ENCODE measurements at places on chromosomes 2 and 18.

DNA sequence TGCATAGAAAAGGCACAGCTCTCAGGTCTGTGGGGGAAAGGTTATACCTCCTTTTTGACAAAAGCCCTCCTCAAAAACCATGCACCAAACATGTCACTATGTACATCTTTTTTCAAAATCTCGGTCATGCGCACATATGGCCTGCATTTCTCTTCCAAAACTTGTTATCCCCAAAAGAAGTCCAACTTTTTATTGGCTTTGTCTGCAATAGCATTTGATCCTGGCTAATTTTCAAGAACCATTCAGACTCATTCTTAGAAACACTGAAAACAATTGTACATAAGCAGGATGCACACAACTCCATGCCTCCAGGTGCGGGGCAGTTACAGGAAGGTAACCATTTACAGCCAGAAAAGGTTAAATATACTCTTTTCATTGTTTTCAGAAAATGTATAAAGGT lies 21.9 kb downstream of the SERTAD2 start:
- DNase-seq: no peak

- no peak for DNase-seq
Measured at GRCh38 chr2:54114936-54115283, 505 bp upstream of the ACYP2 start.

GRCh38 chr2:191835539-191836350 lies 11.1 kb downstream of the CAVIN2 start:
- DNase-seq: no peak

GRCh38 chr18:78238404-78239089 lies 741.1 kb upstream of the SALL3 start:
- no peak for DNase-seq

GRCh38 chr18:57659460-57660102 lies 37.9 kb upstream of the NARS1 start:
- no peak for DNase-seq

DNA sequence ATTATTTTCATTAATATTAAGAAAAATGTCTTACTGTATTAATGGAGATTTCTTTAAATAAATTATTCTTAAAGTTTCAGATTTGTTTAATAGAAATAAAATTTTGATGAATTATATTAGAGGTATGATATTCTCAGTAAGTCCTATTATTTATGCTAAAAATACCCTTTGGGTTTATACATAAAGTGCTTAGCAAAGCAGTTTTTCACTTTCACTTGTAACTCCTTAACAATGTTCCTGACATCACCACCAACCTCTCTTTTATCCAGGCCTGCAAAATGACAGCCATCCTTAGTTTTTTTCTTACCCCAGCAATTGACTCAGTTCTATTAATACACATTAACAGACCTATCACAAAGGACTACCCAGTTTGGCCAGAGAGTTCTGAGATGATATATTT lies 170.4 kb downstream of the CD226 start:
- no peak for DNase-seq

GRCh38 chr2:64975232-64975821 lies 13.9 kb upstream of the SLC1A4 start:
- no peak for DNase-seq

DNA sequence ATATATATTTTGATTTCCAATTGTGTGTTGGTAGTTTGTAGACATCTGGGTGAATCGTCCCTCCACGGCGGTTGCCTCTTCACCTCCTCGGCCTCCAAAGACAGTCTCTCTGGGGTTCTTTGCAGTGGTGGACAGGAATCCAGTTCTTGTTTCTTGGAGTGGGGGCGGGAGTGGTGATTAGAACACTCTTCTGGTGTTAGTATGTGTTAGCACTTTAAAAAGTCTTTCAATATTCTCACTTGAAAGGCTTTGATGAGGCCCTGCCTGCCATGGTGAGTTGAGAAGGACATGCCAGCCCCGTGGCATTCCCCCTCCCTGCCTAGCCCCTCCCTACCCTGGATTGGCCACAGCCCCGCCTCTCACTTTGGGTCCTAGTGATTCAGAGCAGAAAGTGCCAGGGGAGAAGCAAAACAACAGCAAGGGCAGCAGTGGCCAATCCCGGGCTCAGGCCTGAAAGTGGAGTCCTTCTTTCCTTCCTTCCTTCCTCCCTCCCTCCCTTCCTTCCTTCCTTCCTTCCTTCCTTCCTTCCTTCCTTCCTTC lies 316.8 kb upstream of the HS6ST1 start:
- no peak for DNase-seq

DNA sequence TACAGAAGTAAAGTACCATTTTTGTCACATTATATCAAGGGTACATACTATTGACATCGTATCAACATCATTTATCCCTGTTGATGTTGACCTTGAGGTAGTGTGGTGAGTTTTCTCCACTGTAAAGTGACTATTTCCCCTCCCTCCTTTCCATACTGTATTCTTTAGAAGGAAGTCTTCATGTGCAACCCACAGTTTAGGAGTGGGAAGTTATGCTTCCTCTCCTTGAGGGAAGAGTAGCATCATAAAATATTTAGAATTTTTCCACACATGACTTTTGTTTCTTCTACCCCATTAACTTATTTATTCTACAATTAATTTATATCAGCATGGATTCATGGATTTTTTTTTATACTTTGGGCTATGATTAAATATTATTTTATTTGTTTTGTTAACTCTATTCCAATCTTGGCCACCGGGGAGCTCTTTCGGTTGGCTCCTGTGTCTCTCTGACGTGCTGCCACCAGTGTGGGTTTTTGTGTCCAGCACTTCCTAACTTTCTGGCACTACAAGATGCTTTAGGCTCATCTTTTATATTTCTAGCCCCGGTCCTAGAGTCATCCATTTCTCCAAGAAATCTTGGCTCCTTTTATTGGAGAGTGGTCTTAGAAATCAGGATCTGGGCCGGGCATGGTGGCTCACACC lies 19.0 kb downstream of the AQP12B start:
- no peak for DNase-seq

- no peak for DNase-seq
Measured at GRCh38 chr2:109440499-109441156, 173.1 kb downstream of the SEPTIN10 start.

GRCh38 chr2:74244286-74244685 lies 45.9 kb downstream of the MTHFD2 start:
- DNase-seq: no peak

DNA sequence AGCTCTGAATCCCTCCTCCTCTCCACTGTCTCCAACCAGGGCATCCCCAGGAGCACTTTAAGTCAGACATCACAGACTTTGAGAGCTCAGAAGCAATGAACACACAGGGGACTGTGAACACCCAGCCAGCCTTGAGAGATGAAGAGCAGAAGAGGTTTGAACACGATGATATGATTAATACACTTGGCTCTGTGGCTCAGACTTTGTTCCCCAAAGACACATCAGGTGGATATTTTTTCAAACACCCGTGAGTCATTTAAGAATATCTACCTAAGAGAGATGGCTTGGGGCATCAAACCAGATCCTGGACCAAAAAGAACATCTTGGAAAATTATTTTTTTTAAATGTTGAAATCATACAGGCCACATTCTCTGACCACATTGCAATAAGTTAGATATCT lies 134.9 kb upstream of the OTOS start:
- DNase-seq: no peak
